ENCODE measurements at places on chromosomes 7 and 10.

- no peak for DNase-seq
Measured at GRCh38 chr10:2812631-2813030, 254.7 kb upstream of the PFKP start.

- no peak for DNase-seq
Measured at GRCh38 chr7:116518961-116519360, 5.9 kb upstream of the CAV1 start.

DNA sequence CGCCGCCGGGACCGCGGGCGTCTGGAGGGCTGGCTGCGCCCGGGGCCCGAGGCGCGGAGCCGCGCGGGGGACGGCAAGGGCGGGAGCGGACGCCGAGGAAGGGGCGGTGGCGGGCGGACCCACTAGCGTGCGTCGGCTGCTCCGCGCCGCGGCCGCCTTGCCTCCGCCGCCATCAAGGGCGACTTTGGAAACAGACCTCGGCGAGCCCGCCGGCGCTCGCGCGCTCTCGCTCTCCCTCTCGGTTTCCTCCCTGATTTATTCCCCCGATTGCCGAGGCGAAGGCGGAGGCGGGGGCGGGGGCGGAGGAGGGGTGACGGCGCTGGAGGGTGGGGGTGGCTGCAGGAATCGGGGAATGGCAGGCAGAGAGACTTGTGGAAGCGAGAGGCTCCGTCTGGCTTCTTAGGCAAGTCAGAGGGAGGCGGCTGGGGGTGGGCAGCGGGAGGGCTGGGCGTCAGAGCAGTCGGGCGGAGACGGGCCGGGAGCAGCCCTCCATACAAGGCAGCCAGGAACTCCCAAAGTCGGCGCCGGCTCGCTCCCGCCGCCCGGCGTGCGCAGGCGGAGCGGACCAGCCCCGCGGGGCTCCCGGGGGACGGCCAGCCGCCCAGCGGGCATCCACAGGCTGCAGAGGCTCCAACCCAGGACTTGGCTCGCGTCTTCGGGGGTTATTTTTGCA lies at the start of gene CACNA2D1:
Gene CACNA2D1, minus strand, starts transcription at position 231 of the 673 bp plus-strand sequence.
- peak; percentile 84 for DNase-seq

- peak; percentile 10 for DNase-seq
Measured at GRCh38 chr10:93309062-93309461, 173.1 kb downstream of the MYOF start.

DNA sequence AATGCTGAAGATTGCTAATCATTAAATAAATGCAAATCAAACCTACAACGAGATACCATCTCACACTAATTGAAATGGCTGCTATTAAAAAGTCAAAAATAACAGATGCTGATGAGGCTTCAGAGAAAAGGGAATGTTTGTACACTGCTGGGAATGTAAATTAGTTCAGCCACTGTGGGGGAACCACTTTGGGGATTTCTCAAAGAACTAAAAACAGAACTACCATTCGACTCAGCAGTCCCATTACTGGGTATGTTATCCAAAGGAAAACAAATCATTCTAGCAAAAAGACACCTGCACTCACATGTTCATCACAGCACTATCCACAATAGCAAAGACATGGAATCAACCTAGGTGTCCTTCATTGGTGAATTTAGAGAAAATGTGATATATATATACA lies 379.0 kb upstream of the CNTNAP2 start:
- DNase-seq, result no peak

- DNase-seq, result no peak
Measured at GRCh38 chr10:74032900-74033655, 35.2 kb downstream of the VCL start.

Measured in ELR (cell line).